ENCODE measurements at places on chromosomes 16 and 17.
A peak's percentile ranks its signal among the peaks of the same experiment; 100 is the strongest.

DNA sequence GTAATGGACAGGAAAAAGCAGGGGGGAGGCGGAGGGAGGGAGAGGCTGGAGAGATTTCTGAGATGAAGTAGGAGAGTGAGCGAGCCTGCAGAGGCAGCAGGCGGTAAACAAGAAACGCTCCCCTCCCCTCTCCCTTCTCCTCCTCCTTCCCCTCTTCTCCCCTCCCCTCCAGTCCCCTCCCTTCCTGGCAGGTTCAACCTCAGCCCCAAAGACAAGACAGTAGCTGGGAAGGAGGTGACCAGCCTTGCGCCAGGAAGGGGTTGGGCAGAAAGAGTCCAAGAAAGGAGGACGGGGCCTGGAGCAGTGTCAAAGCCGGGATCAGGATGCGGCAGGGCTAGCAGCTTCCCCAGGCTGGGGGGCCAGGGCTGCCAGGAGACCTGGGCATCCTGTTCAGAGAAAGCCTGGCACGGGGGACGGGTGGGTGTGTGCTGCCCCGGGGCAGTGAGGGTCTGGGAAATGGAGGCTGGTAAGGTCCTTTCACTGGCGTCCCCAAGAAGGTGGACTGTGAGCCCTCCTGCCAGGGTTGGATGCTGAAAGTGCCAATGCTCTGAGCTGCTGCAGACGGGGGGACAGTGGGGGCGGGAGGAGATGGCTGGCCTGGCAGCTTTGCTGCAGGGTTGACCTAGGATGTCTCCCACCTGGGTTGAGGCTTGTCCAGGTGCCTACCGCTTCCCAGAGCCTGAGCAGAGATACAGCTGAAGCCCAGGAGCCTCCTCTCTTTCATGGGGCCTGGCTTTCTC is 261.6 kb upstream of the TNRC6C start:
- peak; percentile 5 for DNase-seq

- no peak for DNase-seq
Observed at GRCh38 chr16:67658849-67659674, 998 bp downstream of the ACD start.

- DNase-seq, result no peak
Observed at GRCh38 chr17:63126607-63127006, 160.6 kb downstream of the TANC2 start.

DNA sequence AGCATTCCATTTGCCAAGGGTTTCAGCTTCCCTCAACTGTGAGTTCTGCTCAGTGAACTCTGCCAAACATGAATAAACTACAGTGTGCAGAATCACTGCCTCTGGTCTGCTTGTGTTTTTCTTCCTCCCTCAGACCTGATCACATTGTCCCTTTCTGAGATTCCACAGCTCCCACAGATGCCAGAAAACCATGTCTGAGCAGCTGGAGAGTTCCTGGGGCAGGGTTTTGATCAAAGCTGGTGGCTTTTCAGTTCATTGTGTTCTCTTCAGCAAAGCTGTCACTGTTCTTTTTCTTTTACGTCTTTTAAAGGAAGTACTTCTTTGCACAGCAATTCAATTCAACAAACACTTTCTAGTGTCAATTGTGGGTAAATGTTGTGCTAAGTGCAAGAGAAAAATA is 555.8 kb downstream of the RBFOX1 start:
- no peak for DNase-seq

GRCh38 chr16:88782454-88783390 is 2.3 kb downstream of the PIEZO1 start:
- DNase-seq, result no peak

DNA sequence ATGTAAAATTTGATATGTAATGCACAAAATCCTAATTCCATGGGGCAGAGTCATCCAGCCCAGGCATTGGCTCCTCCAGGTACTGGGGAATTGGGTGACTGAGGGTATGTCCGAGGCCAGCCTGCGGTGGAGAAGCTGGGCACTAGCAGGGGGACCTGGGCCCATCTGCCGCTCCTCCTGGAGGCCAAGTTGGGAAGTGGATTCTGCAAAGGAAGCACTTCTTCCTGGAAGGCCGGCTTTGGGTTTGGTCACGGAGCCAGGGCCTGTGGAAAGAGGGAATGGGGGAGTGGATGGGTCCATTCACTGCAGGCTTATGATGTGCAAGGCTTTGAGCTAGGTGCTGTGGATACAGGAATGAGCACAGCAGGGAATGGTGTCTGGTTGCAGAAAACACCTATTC is 85.8 kb downstream of the GNAO1 start:
- DNase-seq, result no peak

DNA sequence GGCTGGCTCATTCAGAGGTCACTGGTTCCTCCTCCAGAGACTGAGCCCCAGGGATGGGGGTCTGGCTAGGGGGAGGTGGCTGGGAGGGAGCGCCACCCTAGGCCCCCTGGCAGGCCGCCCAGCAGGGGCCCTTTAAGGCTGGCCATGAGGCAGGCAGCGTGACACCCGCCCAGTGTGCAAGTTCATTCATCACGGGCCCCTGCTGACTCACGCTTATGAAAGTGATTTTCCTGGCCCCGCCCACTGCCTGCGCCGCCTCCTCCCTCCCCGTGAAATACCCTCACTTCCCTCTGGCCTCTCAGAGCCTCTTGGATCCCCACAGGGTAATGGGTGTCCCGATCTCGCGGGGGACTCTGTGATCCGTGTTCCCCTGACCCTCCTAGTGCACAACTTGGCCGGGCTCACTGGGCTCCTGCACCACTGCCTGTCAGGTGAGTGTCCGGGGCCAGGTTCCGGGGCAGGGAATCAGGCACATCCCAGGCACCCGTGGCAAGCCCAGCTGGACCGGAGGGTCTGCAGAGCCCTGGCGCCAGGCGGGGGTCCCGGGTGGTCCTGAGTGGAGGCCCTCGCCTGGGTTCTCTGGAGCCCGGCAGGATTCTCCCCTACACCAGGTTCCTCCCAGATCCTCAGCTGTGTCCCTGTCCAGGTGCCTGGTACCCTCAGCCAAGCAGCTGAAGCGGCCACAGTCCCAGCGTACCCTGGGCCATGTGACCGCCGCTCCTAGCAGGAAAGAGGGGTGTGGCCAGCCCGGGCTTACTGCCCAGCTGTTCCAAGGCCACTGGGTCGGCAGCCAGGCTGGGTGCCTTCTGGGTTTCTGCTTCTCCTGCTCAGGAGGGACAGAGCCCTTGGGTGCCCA is at the start of gene OSGIN1:
OSGIN1 (plus strand) TSS at position 301 of the 856 bp plus-strand sequence. CDS start 4,432 bp downstream, outside the sequence.
- peak; percentile 86 for DNase-seq

DNA sequence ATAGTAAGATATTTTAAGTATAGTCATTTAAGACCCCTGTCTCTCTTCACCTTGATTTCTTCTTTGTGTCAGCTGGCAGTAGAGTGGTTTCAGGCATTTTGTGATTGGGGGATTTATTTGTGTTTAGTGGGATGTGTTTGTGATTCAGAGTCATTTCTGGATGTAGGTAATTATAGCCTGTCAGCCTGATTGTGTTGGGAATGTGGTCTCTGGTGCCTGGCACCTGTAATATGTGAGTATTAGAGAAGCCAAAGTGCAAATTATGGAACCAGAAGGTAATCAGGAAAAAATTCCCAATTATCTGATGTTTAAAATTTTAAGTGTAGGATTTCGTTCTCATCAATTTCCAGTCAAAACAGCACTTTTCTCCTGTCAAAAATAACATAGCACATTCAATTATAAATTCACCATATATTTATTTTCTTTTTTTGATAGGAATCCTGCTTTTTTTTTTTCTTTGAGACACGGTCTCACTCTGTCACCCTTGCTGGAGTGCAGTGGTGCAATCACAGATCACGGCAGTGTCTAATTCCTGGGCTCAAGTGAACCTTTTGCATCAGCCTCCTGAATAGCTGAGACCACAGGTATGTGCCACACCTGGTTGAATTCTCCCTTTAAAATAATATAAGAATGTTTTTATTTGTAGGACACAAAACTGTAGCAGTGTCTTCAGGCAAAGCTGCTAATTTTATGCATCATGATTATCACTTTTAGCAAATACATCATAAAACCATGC is 42.7 kb downstream of the ATF7IP2 start:
- DNase-seq, result no peak
